ENCODE measurements at places on chromosomes 3 and 15. TPM values are rescaled to one million over a fixed set of nuclear protein-coding genes. Genes with fewer than 3 reads are reported as not detected.

Gene PLSCR5
- total RNA-seq: not detected

Gene SLC22A13
- 0.29 TPM for total RNA-seq

Gene CLDN16
- under 0.01 TPM for total RNA-seq

Gene C3orf62
- total RNA-seq: 1.8 TPM

Gene SNTN
- not detected for total RNA-seq

Gene SEC61A1
- 350 TPM for total RNA-seq

Gene FGF7
- total RNA-seq: 377 TPM

Gene STARD9
- total RNA-seq: 9.4 TPM

Gene FANCD2OS
- total RNA-seq: not detected

Gene ACTRT3
- total RNA-seq: 4.3 TPM

Gene PSTPIP1
- not detected for total RNA-seq

Gene HTR3E
- not detected for total RNA-seq

Gene LRRC31
- not detected for total RNA-seq

Gene STRA6
- total RNA-seq: 0.36 TPM

Gene MAP3K13
- total RNA-seq: 16.3 TPM

Gene MYZAP
- total RNA-seq: not detected

Gene CTXN2
- not detected for total RNA-seq

Gene CLDN18
- total RNA-seq: not detected

Gene TMEM158
- 4.7 TPM for total RNA-seq

Gene GTF2A2
- 18.9 TPM for total RNA-seq
